ENCODE measurements at places on chromosomes 1 and 21.

- no peak for DNase-seq
These were observed 33.5 kb upstream of the PIGV start for GRCh38 chr1:26754086-26754874.

GRCh38 chr1:215345766-215346165, 221.3 kb upstream of the KCTD3 start:
- DNase-seq, result no peak

GRCh38 chr1:196393742-196394141, 214.5 kb downstream of the KCNT2 start:
- DNase-seq, result peak; percentile 29

DNA sequence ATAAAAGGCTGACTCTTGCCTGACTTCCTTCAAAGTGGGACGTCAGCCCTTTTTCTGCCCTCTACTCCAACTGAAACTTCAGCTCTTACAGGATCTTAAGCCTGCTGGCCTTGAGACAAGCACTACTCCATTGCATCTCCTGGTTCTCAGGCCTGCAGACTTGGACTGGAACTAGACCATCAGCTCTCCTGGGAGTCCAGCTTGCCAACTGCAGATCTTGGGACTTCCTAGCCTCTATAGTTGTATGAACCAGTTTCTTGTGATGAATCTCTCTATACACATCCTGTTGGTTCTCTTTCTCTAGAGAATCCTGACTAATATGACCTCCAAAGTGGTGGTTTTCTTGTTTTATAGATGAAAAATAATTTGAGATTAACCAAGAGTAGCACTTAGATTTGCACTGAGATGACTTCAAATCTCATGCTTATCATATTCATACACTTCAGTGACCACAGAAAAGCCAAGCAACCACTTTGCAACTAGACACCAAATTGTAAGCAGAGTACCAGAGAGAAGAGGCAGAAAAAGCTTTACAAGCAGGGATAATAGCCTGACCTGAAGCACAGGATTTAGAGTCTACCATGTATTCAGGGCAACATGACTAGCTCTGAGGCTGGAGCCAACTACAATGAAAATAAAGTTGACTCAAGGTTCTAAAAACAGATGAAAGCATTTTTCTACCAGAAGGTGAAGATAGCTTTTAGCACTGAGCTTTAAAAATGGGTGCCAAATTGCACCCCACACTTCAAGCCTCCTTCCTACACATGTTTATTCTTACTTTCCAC, 661.3 kb upstream of the USP24 start:
- DNase-seq, result no peak

- DNase-seq, result no peak
These were observed 6.4 kb downstream of the ITGB2 start for GRCh38 chr21:44914176-44914874.

DNA sequence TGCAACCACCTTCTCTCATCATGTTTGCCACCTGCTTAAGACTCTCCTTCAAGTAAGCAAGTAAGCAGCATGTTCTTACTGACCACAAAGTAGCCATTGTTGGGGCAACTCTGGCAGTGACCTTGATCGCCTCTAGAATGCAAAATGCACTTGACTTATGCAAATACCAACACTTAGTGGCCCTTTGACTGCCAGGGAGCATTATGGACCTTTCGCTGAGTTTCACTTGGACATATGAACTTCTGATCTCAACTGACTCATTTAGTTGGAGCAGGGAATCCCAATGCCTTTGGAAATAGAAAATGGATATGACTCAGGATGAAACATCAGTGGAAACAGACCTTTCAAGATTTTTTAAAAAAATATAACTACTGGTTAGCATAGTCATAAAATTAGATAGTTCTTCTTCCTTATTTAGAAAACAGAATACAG, 6.1 kb upstream of the PLA2G5 start:
- DNase-seq, result peak; percentile 91

- no peak for DNase-seq
These were observed 79.8 kb upstream of the PLXNA2 start for GRCh38 chr1:208324005-208324404.

- DNase-seq, result no peak
These were observed 421 bp upstream of the LCE3A start for GRCh38 chr1:152623203-152623844.

GRCh38 chr1:57674801-57675200, 250.9 kb upstream of the DAB1 start:
- DNase-seq, result peak; percentile 33

- DNase-seq, result no peak
These were observed 37.7 kb upstream of the PTBP2 start for GRCh38 chr1:96683931-96684330.

GRCh38 chr1:17874231-17874630, 119.1 kb downstream of the ACTL8 start:
- peak; percentile 87 for DNase-seq

DNA sequence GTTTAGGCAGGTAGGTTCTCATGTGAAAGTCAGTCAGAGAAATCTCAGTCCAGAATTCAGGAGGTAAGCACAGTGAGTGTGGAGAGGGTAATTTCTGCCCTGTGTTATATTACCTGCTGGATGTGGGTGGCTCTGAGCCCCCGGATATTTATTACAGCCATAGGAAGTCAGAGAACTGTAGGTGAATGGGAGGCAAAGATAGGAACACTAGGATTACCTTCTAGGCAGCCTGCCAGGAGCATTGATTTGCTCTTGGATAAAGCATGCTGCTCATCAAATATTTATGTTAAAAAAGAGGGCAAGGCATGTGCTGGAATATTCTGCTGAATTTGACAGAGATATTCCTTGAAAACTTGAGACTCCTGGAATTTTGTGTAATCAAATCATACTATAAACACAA, 8.5 kb downstream of the GNG12 start:
- DNase-seq, result no peak

GRCh38 chr1:149986486-149987296, 23.8 kb downstream of the OTUD7B start:
- peak; percentile 77 for DNase-seq

- peak; percentile 50 for DNase-seq
These were observed 2.0 kb downstream of the SCMH1 start for GRCh38 chr1:41239988-41240610.

GRCh38 chr1:11286735-11287410, 13.9 kb downstream of the UBIAD1 start:
- no peak for DNase-seq

- no peak for DNase-seq
These were observed 84.3 kb downstream of the PTPRC start for GRCh38 chr1:198723127-198723526.

DNA sequence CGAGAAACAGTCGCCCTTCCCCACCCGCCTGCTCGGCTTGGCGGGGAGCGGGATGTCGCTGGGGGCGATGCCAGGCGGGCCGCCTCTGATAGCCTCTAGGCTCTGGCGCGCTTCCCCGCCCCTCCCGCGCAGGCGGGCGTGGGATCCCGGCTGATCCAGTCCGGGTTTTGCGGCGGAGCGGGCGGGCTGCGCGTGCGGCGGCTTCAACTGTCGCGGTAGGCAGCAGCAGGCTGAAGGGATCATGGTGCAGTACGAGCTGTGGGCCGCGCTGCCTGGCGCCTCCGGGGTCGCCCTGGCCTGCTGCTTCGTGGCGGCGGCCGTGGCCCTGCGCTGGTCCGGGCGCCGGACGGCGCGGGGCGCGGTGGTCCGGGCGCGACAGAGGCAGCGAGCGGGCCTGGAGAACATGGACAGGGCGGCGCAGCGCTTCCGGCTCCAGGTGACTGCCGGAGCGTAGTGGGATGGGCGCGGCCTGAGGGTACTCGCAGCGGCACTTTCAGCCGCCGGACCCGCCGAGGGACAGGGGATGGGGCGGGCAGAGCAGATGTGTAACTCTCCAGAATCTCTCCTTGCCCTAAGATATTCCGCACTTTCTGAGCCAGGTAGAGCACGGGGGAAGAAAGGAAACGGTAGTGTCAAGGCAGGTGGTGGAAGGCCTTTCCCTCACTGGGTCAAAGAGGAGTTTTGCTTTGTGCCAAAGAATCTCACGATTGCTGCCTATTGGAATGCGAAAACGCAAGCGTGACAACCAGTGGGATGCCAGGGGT, at the start of gene FAAH:
FAAH (plus strand) TSS at position 210 of the 764 bp plus-strand sequence; CDS start at position 242, 32 bp downstream.
- DNase-seq, result no peak

DNA sequence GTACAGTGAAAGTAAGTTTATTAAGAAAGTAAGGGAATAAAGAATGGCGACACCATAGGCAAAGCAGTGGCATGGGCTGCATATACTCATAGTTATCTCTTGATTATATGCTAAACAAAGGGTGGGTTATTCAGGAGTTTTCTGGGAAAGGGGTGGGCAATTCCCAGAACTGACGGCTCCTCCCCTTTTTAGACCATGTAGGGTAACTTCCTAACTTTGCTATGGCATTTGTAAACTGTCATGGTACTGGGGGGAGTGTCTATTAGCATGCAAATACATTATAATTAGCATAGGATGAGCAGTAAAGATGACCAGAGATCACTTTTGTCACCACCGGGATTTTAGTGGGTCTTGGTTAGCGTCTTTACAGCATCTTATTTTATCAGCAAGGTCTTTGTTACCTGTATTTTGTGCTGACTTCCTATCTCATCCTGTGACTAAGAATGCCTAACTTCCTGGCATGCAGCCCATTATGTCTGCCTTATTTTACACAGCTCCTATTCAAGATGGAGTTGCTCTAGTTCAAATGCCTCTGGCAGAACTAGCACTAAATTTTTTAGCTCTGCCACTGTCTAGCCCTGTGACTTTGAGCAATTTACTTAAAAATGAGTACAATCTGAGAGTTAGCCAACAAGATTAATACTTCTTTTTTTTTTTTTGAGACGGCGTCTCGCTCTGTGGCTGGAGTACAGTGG, 110.3 kb upstream of the PALMD start:
- peak; percentile 58 for DNase-seq

GRCh38 chr21:15212206-15212605, 147.4 kb upstream of the NRIP1 start:
- DNase-seq, result no peak

DNA sequence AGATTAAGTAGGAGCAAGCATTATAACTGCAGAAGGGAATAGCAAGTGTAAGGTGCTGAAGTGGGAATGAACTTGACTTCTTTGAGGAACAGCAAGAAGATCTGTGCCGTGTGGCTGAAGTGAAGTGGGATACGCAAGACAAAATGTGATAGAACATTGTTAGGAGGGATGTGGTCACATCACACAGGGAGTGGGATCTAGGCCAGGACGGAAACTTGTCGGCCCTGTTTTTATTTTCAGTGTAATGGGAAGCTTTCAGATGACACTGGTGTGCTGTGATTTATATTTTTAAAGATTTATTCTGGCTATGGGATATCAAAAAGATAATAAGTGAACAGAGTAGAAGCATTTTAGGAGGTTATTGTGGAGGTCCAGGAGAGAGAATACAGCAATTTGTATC, 116.4 kb downstream of the PLA2G4A start:
- DNase-seq, result no peak

DNA sequence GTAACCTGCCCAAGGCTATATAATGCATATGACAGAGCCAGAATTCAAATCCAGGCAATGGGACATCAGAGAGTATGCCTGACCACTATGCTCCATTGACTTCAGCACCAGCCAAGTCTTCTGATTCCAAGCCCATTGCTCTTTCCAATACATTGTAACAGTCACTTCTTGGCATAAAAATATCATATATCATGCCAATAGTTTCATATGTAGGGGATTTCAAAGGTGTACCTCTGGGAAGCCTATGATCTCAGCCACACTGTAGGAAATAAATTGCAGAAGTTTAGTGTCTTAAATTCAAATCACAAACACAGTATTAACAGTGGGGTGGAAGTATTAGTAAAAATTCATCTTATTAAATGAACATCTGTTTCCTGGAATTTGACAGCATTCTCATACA, 30.0 kb upstream of the ROR1 start:
- DNase-seq, result no peak

GRCh38 chr1:215160351-215160750, 77.8 kb downstream of the KCNK2 start:
- DNase-seq, result peak; percentile 37

DNA sequence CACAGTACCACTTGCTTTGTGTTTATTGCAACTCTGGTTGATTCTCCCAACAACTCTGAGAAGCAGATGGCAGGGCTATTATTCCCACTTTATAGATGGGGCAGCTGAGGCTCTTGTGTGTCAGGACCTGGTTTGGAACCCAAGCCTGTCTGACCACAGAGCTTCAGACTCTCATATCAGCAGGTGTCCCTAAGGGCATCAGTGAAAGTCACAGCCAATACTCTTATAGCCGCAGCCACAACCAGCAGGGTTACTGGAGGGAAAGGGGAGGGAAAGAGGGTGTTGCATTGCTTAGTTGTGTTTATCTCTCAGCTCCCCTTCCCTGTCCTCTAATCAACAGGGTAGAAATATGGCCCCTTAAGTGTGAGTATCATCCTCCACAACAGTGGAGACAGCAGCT, 304.0 kb downstream of the RRAGC start:
- no peak for DNase-seq

DNA sequence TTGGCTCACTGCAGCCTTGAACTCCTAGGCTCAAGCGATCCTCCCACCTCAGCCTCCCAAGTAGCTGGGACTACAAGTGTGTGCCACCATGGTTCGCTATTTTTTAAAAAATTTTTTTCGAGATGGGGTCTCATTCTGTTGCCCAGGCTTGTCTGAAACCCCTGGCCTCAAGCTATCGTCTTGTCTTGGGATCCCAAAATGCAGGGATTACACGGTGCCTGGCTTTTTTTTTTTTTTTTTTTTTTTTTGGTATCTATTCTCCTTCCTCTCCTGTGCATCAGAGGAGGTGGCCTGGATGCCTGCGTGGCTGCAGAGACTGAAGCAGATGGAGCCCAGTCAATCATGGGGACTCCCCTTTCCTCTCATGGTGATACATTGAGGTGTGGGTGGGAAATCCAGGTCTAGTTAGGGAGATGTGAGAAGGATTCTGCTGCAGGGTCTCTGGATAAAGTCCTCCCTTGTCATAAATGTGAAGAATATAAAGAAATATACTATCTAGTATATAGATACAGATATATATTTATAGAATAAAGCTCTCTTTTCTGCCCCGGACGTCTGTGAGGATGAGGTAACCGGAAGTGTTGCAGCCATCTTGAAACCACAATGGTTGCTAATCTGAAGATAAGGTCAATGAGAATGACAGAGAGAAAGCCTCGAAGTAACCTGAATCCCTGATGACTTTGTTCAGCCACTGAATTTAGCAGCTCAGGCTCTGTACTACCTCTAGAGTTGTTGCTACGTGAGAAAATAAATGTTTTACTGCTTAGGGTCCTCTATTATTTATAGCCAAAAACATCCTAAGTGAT, 19.5 kb upstream of the RGSL1 start:
- peak; percentile 50 for DNase-seq

- no peak for DNase-seq
These were observed 234.7 kb downstream of the CACNA1E start for GRCh38 chr1:181718034-181718433.

- no peak for DNase-seq
These were observed 150.8 kb upstream of the SGIP1 start for GRCh38 chr1:66383168-66383567.

GRCh38 chr1:238485912-238486209, 595.1 kb upstream of the ZP4 start:
- DNase-seq, result peak; percentile 42

GRCh38 chr1:238953448-238954010, 432.8 kb upstream of the CHRM3 start:
- DNase-seq, result no peak

All from HT1080 (cell line).